ENCODE measurements at places on chromosomes 11 and 22.

- DNase-seq, result no peak
These were observed 1.4 kb downstream of the ASCL2 start for GRCh38 chr11:2268729-2269600.

- DNase-seq, result peak; percentile 19
These were observed 1.6 kb downstream of the MARK2 start for GRCh38 chr11:63840356-63841060.

GRCh38 chr11:134543241-134543640 lies 131.2 kb upstream of the B3GAT1 start:
- no peak for DNase-seq

GRCh38 chr22:50167689-50168489 lies 2.6 kb upstream of the PANX2 start:
- DNase-seq, result no peak

GRCh38 chr11:12827929-12828812 lies 153.9 kb downstream of the TEAD1 start:
- peak; percentile 84 for DNase-seq

GRCh38 chr11:61106894-61107470 lies 4.7 kb downstream of the CD5 start:
- no peak for DNase-seq

DNA sequence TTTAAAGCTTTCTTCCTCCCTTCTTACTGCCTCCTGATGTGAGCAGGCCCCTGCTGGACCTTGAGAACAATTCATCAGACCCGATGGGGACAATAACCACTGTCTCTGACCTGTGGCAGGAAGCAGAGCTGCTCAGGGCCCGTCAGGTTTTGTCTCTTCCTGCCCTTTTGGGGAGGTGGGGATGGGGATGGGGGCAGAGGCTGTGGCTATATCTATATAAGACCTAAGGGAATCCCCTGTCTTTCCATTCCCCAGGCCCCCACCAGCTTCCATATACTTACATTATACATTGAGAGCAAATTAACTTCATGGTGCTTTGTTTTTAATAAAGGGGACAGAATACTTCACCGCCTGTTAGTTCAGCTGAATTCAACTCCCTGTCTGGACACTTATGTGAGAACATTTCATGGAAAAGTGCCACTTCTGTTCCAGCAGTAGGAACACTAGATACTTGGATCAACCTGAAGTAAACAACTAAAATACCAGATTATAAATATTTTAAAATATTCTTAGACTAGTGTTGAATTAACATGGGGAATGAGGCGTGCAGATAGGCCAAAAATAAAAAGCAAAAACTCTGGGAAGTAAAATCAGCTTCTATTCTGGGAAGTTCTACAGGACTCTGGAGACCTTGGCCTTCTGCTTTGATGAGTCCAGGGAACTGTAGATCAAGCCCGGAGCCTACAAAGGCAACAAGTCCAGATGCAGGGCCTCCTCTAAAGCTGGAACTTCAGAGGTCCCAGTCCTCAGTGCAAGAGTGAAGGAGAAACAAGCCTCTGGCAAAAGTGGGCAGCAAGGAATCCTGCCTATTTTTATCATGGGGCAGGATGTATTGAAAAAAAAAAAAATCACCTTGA lies 11.1 kb downstream of the ZP1 start:
- DNase-seq, result no peak

DNA sequence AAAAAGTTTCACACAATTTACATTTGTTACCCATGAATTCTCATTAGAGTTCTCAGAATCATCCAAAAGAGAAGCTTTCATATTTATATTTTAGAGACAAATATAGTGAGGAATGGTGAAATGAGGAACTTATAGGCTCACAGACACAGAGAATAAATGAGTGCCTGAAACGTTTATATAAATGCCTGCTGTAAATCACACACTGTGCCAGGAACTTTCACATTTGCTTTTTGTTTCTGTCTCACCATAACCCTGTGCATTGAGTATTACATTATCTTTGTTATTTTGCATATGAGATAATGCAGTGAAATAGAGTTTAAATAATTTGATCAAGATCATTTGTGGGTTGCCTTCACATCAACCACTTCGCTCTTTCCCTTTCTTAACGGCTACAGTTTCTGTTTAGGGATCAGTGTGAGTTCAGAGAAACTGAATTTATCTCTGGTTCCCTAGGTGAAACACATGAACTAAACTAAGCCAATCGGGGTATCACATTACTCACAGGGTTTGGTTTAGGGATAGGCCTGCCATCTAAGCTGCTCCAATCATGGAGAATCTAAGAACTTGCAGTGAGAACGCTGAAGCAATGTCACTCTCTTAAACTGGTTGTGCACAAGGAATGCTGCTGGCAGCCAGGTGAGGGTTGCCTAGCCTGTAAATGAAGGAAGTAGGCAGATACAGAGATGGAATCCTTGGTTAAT lies 1339.2 kb upstream of the TENM4 start:
- DNase-seq, result no peak

- peak; percentile 23 for DNase-seq
These were observed 135.3 kb upstream of the ZBED5 start for GRCh38 chr11:10993186-10993585.

DNA sequence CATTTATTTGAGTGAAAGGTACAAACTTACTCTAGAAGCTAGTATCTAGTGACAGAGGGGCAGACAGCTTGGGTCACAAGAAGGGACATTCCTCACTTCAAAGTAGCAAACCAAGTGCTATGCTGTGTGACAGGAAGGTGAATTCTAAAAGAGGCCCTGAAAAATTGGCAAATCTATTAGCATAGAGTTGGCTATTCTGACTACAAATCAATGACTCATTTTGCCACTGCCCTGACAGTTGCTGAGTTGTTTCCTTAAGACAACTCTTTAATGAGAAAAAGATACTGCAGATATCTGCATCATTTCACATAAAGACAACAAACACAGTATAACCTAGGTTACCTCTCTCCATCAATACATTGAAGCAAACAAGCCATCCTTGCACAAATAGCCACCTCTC lies 524.0 kb upstream of the LRRC4C start:
- no peak for DNase-seq

DNA sequence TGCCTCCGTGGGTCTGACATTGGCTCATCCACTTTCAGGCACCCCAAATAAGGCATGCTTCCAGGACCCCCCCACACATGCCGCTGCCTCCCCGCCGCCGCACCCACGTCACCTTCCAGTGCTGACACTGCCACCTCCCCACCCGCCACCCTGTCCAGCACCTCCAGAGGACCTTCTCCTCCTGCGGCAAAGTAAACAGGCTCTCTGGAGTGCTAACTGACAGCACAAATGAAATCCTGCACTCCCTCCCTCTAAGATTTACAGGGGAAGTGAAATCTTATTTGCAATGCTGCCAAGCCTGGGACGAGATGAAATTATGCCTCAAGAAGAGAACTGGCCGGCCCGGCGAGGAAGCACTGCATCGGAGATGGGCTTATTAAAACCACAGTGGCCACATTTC lies 35.3 kb downstream of the MACROD1 start:
- DNase-seq, result no peak

GRCh38 chr11:34309965-34310364 lies 47.8 kb downstream of the ABTB2 start:
- no peak for DNase-seq

GRCh38 chr22:19597399-19597735 lies 73.2 kb upstream of the CLDN5 start:
- DNase-seq, result no peak

DNA sequence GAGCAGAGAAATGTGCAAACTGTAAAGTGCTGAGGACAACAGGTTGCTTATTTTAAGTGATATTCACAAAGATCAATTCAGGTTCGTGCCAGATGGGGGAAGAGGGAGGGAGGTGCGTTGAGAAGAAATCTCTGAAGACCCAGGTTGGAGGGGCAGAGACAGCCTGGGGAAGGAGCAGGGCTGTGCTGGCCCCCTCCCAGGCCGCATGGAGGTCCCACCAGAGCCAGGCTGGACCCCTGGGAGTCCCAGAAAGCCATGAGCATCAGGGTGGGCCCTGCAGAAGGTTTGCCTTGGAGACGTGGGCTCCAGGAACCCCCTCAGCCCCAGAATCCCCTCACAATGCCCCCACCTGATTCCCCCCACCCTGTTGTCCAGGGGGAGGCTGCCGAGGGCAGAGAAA lies 47.4 kb downstream of the IGLL1 start:
- no peak for DNase-seq

- peak; percentile 27 for DNase-seq
These were observed 139.0 kb downstream of the UVRAG start for GRCh38 chr11:75954039-75954438.

DNA sequence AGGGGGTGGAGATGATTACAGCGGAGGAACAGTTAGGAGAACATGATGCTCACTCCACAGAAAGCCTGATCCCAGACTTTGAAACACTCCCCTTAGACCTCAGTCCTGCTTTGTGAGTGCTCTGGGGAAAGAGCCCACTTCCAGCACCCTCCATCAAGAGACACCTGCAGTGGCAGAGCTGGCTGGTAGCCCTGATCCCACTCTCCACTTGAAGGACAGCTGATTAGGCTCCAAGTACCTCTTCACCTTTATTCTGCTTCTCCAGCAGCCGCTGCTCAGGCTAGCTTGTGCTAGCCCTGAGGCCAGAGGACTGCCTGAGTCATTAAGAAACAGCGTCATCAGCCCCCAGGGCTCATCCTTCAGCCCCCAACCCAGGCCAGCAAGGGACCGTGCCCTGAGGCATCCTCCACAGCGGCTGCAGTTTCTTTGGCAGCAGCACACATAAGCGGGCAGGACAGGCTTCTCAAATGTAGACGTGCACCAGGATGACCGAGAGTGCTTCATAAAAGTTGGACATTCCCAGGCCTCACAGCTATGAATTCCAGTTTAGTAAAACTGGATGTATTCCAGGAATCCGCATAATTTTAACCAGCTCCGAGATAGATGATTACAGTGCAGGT lies 146.0 kb upstream of the TBCEL start:
- DNase-seq, result no peak

DNA sequence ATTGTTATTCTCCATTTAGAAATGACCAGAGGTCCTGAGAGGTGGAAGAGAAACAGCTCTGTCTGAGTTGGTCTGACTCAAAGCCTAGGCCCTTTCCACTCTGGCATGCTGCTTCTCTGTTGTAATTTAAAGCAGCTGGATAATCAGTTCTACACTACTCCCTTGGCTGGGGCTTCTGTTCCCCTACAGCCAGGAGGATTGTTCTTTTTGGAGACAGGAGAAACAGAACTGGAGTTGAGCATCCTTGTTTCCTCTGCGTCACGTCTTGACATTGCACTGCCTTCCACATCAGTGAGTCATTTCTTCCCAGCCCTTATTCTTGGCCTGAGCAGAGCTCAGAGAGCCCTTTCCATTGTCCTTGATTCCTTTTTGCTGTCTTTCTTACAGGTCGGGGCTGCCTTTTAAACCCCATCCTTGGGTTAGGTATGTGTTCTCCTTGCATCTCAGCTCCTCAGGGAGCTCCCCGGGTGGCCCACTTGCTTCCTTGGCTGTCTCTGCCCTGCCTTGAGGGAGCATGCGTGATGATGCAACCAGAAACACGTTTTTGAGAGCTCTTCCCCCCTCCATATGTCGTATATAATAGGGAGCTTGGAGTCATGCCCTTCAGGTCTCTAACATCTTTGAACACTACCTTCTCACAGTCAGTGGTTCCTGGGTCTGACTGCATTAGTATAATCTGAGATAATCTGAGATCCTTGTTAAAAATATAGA lies 35.7 kb downstream of the CYB5R2 start:
- DNase-seq, result peak; percentile 80

DNA sequence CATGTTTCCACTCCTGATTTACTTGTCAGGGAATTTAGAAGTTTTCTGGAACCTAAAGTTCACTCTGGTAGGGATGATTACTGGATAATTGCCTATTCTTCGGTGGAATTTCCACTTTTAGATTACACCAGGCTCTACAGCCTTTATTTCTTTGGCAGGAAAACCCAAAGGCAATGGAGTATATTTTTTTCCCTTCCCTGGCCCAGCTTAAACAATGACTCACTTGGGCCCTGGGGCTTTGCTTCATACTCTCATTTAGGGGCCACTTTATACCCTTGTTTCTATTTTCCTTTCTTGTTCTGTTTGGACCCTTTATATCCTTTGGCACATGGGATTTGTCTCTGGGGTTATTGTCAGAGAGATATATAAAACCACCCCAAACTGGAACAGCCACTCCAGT lies 114.7 kb downstream of the CSTPP1 start:
- peak; percentile 62 for DNase-seq

GRCh38 chr22:38717244-38717643 lies 11.5 kb downstream of the GTPBP1 start:
- DNase-seq, result no peak

DNA sequence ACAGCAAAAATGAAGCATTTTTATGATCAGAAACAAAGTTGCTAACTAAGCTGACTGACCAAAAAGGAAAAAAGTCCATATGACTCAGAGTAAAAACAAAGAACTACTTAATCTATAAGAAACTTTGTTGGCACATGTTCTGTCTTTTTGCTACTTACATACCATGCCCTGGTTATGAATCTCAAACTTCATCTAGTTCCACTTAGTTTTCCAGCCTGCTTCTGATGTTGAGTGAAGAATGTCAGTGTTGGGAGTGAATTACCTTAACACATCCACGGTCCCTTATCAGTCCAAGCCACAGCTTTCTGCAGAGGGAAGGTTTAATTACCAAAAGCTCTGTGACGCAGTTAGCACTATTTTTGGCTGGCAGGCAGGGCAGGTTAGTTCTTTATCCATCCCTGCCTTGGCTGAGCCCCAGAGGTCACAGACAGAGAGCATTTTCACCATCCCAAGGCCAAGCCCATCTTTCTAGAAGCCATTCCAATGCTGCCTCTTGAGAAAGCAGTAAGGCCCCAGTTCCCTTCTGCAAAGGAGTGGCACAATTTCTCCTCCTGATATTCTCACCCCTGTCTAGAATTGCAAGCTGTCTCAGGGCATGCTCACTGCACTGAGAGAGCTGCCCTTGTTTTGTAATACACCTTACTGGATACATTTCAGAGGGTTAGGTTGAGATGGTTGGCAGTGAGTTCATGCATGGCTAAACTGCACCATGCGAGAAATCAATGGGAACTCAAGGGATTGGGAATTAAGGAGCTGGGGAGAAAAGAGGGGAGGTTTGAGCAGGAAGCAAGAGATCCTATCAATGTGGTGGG lies 67.1 kb downstream of the SLC1A2 start:
- DNase-seq, result peak; percentile 69

- no peak for DNase-seq
These were observed 15.5 kb downstream of the EIF3F start for GRCh38 chr11:8002676-8003075.

DNA sequence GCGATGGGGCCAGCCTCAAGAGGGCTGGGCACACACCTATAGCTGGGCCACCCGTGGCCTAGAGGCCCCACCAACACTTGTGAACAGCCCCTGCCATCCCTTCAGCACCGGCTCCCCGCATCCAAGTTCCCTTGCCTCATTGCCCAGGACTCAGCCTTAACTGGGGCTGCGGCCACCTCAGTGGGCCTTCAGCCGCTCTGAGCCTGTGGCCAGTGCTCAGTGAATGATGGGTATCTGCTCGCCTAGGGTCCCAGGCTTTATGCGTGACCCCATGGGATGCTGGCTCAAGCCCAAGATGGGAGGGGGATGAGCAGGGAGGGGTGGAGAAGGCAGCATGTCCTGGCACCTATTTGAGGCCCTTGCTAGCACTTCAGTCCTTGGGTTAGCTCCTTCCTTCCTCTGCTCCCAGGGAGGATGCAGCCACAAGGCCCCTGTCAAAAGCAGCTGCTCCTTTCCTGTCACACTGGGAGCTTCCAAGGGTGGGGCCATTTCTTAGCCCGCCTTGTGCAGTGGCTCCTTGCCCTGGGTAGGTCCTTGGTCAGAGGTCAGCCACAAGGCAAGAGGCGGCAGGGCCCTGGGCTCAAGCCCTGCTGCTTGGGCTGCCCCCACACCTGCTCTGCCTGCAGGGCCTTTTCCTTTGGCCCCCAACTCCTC lies 31.8 kb downstream of the GNAZ start:
- no peak for DNase-seq
